T-cell (primary cell): ENCODE measurements at places on chromosomes 2 and 18. TPM values are rescaled to one million over a fixed set of nuclear protein-coding genes. Genes with fewer than 3 reads are reported as not detected.

DNA sequence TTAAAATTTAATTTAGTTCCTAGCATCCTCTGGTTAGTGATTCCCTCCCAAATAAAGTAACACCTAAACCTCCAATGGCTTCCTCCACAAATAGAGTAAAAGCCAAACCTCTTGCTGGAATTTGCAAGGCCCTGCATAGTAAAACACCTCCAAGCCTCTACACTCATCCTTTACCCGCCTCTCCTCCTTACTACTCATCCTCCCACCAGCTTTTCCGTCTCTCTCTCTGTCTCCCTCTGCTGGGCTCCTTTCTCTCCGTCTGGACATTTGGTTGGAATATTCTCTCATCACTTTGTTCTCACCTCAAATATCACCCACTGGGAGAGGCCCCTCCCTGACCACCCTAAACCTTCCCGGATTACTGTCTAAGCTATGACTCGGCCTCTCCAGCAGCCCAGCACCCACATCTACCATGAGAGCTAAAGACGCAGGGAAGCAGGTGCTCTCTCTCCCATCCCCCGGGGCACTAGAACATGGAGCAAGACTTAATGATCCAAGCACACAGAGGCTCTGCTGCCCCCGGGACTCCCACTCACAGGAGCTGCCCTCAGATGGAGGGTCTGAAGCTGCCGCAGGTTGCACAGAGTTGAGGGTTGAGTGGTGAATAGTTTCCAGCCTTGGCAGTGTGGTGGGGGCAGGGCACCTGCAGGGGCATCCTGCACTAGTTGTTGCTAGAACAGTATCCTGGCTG, 167.2 kb downstream of the FBXO15 start:
- DNase-seq = no peak

- DNase-seq = no peak
These were observed 6.1 kb upstream of the DIPK1C start for GRCh38 chr18:74463254-74463653.

- no peak for DNase-seq
These were observed 299.0 kb downstream of the TRIB2 start for GRCh38 chr2:13015532-13016320.

DNA sequence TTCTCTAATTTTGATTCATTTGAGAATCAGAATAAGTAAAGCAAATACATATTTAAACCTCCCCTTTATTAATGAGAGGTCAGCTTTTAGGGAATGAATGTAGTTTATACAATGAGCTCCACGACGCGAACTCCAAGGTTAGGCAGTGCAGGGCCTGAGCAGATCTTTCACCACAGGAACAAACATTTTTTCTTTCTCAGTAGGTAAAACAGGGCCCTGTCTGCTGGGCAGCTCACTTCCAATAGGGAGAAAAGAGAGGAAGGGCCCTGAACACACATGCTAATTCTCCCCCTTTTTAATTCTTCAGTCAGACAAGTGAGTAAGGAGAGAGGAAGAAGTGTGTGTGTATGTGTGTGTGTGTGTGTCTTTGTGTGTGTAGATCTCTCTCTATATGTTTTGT, 682.4 kb upstream of the TMEFF2 start:
- DNase-seq = no peak

GRCh38 chr2:144513388-144514101, 6.4 kb downstream of the ZEB2 start:
- DNase-seq = no peak

GRCh38 chr2:37390777-37391176, 46.3 kb downstream of the QPCT start:
- DNase-seq = no peak

DNA sequence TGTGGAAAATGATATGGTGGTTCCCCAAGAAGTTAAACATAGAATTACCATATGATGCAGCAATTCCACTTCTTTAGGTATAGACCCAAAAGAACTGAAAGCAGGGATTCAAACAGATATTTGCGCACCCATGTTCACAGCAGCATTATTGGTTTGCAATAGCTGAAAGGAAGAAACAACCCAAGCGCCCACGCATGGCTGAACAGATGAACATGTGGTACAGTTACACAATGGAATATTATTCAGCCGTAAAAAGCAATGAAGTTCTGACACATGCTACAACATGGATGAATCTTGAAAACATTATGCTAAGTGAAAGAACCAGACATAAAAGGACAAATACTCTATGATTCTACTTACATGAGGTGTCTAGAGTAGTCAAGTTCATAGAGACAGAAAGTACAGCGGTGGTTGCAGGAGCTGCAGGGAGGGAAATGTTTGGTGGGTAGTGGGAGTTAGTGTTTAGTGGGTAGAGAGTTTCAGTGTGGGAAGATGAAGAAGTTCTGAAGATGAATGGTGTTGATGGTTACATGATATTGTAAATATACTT, 26.7 kb upstream of the ASPRV1 start:
- no peak for DNase-seq

DNA sequence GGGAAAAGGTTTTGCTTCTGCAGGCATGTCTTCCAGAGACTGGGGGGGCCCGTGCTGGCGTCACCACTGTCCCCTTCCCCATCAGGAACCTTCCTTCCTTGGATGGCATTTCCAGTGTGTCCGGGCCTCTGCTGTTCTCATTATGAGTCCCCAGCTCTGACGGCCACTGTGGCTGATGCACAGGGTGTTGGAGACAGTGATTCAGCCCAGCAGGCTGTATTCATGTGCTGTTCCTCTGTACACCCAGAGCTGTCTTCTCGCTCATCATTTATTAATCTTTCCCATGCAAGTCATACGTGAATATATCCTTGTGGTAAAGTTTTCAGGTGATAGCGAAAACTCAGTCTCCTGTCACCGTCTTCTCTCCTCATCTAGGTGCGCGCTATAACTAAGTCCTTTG, 57.7 kb downstream of the ASAP2 start:
- DNase-seq = no peak

- DNase-seq = no peak
These were observed 75.4 kb downstream of the PIEZO2 start for GRCh38 chr18:11073971-11074370.

- DNase-seq = no peak
These were observed 4.4 kb upstream of the RFX8 start for GRCh38 chr2:101479328-101479727.

- no peak for DNase-seq
These were observed 41.0 kb downstream of the SPP2 start for GRCh38 chr2:234091432-234091879.

GRCh38 chr2:29731948-29732347, 189.4 kb downstream of the ALK start:
- DNase-seq = no peak

DNA sequence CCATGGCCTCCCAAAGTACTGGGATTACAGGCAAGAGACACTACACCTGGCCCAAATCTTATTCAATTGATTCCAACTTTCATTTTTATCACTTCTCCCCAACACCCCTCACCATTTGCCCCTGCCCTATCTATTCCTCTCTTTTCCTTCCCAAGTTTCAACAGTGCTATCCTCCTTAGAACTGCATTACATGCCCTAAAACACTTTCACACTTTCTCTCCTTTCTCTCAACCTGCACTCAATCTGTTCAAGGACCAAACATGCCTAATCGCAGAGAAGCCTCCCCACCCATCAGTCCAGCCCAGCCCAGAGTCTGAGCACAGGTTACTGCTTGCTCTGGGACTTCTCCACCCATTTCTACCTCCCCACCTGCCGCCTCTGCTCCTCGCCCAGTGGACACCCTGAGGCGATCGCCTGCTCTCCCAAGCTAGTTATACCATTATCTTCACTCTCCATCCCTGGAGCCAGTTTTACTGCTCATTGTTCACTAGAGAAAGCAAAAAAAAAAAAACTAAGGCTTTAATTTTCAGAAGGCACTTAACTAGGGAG, 23.7 kb upstream of the DSG1 start:
- DNase-seq = no peak

DNA sequence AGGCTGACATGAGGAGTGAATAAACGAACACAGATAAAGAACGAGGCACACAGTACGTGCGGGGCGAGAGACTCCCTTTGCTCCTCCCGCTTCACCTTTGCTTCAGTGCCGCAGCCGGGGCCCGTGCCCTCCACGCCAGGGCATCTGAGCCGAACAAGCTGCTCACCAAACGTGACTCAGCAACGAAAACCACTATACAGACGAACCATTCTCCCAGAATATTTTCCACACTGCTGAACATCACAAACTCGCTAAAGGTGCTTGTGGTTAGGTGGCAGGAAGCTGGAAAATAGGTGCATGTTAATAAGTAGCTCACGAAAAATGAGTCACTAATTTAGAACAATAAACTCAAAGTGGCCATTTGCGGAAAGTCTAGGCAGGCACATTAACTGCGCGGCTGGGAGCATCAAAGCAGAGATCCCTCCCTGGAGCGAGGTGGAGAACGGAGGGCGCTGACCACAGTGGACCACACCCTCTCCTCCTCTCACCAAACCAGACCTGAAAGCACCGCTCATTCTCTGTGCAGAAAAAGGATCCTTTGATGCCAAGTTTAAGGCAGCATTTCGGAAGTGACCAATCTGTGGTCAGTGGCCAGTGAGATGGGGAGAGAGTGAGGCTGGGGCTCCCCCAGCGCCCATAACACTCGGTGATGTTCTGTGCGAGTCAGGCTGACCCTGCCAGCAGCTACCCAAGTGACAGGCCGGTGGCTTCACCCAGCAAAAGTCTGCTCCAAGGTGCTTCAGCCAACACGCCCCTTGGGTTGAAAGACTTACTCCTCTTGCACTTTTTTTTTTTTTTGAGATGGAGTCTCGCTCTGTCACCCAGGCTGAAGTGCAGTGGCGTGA, 153.2 kb downstream of the HDAC4 start:
- DNase-seq = no peak

DNA sequence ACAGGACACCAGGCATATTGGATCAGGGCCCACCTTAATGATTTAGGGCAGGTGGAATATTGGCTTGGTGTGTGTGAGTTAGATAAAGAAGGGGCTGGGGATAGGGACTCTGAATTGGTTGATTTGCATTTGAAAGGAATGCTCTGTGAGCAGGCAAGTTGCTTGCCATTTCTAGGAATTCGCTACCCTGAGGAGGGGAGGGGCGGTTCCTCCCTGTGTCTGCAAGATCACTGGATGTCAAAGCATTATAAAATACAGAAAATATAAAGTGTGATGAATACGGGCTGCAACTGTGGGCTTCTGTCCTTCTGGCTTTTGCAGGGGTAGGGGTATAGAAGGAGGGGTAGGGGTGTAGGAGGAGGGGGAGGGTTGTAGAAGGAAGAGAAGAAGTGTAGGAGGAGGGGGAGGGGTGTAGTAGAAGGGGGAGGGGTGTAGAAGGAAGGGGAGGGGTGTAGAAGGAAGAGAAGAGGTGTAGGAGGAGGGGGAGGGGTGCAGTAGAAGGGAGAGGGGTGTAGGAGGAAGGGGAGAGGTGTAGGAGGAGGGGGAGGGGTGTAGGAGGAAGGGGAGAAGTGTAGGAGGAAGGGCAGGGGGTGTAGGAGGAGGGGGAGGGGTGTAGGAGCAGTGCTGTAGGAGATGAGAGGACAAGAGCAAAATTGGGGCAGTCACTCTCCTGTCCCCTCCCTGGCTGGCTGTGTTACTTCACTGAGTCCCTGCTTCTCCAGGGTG, 238.0 kb upstream of the COPS8 start:
- DNase-seq = no peak

- no peak for DNase-seq
These were observed 182.7 kb upstream of the FBXO11 start for GRCh38 chr2:48088994-48089393.

DNA sequence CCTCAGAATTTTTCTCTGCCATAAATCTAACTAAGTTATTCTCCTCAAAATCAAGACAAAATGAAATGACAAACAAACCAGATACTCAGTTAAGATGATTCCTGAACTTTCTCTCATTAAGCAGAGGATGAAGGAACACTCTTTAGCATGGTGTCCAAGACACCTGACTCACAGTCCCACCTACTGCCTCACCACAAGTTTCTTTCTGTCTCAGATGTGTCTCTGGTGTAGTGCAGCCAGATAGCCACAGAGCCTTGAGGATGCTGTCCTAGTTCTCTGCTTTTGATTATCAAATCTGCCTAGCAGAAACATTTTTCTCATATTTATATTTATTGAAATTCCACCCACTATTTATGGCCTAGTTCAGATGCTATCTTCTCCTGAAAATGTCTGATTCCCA, 103.6 kb upstream of the TMEM200C start:
- no peak for DNase-seq

- no peak for DNase-seq
These were observed 295.2 kb downstream of the NCKAP5 start for GRCh38 chr2:133273031-133273430.

DNA sequence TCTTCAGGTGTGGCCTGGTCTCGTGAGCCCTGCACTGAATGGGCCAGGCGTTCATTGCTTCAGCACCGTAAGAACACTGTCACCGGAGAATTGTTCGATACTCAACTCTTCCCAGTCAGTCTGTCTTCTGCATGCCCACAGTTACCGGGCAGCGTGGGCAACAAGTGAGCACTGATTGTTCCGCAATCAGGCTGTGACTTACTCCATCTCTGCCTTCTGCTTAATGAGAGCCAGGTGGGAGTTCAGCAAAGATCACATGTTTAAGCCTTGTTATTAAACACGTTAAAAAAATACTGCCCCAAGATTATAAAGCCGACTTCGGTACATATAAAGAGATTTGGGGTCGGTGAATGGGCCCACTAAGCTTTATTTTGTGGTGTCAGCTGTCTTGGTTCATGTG, 3.7 kb downstream of the STEAP3 start:
- no peak for DNase-seq

GRCh38 chr18:45462179-45462578, 153.1 kb upstream of the SLC14A2 start:
- no peak for DNase-seq

GRCh38 chr2:1504311-1504750, 91.1 kb downstream of the TPO start:
- no peak for DNase-seq

- no peak for DNase-seq
These were observed 9.4 kb upstream of the ARHGAP28 start for GRCh38 chr18:6719910-6720683.

DNA sequence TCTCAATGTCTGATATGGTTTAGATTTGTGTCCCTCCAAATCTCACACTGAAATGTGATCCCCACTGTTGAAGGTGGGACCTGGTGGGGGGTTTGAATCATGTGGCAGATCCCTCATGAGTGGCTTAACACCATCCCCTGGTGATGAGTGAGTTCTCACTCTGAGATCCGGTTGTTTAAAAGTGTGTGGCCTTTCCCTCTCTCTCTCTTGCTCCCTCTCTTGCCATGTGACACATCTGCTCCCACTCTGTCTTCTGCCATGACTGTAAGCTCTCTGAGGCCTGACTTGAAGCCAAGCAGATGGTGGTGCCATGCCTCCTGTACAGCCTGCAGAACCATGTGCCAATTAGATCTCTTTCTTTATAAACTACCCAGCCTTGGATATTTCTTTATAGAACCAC, 108.8 kb downstream of the RBMS1 start:
- no peak for DNase-seq

LIPG gene
- not detected for total RNA-seq

DSG1 gene
- total RNA-seq = not detected

MYOM1 gene
- total RNA-seq = 0.98 TPM

SPATS2L gene
- 9.3 TPM for total RNA-seq

SLC9A2 gene
- total RNA-seq = not detected

CPS1 gene
- total RNA-seq = 0.54 TPM

CFAP221 gene
- total RNA-seq = not detected

POTEE gene
- 0.09 TPM for total RNA-seq

CERKL gene
- not detected for total RNA-seq

ABCB11 gene
- total RNA-seq = 0.03 TPM

CD207 gene
- not detected for total RNA-seq

MAP3K19 gene
- not detected for total RNA-seq

MEIS1 gene
- total RNA-seq = 0.32 TPM

CNTNAP5 gene
- not detected for total RNA-seq

GALNT13 gene
- not detected for total RNA-seq

CYP1B1 gene
- total RNA-seq = 0.85 TPM

WNT6 gene
- total RNA-seq = not detected

TP53I3 gene
- 0.68 TPM for total RNA-seq

SETBP1 gene
- total RNA-seq = 3.6 TPM

NHEJ1 gene
- 18.2 TPM for total RNA-seq

MERTK gene
- 0.73 TPM for total RNA-seq

TMEM198 gene
- total RNA-seq = 0.37 TPM
